Keratinocyte (primary cell): ENCODE measurements at places on chromosomes 2 and 18. TPM values are rescaled to one million over a fixed set of nuclear protein-coding genes. Genes with fewer than 3 reads are reported as not detected.

The NPAS2 gene
- polyA plus RNA-seq: 14.9 to 24.0 TPM (median 17.7 TPM) in 3 replicates

The C2orf80 gene
- not detected in 3 replicates for polyA plus RNA-seq

The SKA1 gene
- 1.1 to 8.4 TPM (median 7.2 TPM) in 3 replicates for polyA plus RNA-seq

The SERPINB11 gene
- polyA plus RNA-seq: not detected in 3 replicates

The NR4A2 gene
- 0.15 to 4.5 TPM (median 3.0 TPM) in 3 replicates for polyA plus RNA-seq

The FER1L5 gene
- 0.01 to 0.03 TPM (median 0.01 TPM) in 3 replicates for polyA plus RNA-seq

The FRZB gene
- 0.05 TPM in 2 of 3 replicates, not detected in the other for polyA plus RNA-seq

The CPO gene
- polyA plus RNA-seq: 0.07 to 0.36 TPM (median 0.25 TPM) in 3 replicates

The POTEF gene
- polyA plus RNA-seq: not detected in 3 replicates

The KCNJ13 gene
- polyA plus RNA-seq: not detected in 3 replicates

The ANKRD36C gene
- polyA plus RNA-seq: 2.6 to 8.4 TPM (median 7.4 TPM) in 3 replicates

The IMMT gene
- polyA plus RNA-seq: 65.2 to 91.5 TPM (median 74.0 TPM) in 3 replicates

The SRSF7 gene
- polyA plus RNA-seq: 193 to 316 TPM (median 229 TPM) in 3 replicates

The INO80B gene
- 16.8 to 23.9 TPM (median 18.8 TPM) in 3 replicates for polyA plus RNA-seq

The TMEM163 gene
- not detected in 3 replicates for polyA plus RNA-seq

The CFAP221 gene
- polyA plus RNA-seq: not detected in 3 replicates

The ADCYAP1 gene
- not detected in 3 replicates for polyA plus RNA-seq

The SLC5A7 gene
- polyA plus RNA-seq: not detected in 3 replicates

The RAPH1 gene
- polyA plus RNA-seq: 1.7 to 3.0 TPM (median 2.9 TPM) in 3 replicates

The ZNF638 gene
- 44.3 to 66.5 TPM (median 53.0 TPM) in 3 replicates for polyA plus RNA-seq
